ENCODE measurements at places on chromosomes 6 and 20. TPM values are rescaled to one million over a fixed set of nuclear protein-coding genes. Genes with fewer than 3 reads are reported as not detected.

GRCh38 chr6:56193846-56194245 lies 53.5 kb downstream of the COL21A1 start:
- H3K27me3 ChIP-seq = no peaks in the 10 kb centered on the region
- no peak for DNase-seq
- no peak overlapping the region for H3K27ac ChIP-seq
- no peaks in the 10 kb centered on the region for H3K4me1 ChIP-seq
- H3K36me3 ChIP-seq = no peaks in the 10 kb centered on the region

RPS10 gene
- 875 TPM for total RNA-seq

- H3K36me3 ChIP-seq = no peaks in the 10 kb centered on the region
- H3K27me3 ChIP-seq = no peaks in the 10 kb centered on the region
- no peak for DNase-seq
- no peaks in the 10 kb centered on the region for H3K4me1 ChIP-seq
- H3K4me3 ChIP-seq = no peak overlapping the region
- no peak overlapping the region for H3K27ac ChIP-seq
These were observed 83.0 kb upstream of the CITED2 start for GRCh38 chr6:139457476-139457875.

DNA sequence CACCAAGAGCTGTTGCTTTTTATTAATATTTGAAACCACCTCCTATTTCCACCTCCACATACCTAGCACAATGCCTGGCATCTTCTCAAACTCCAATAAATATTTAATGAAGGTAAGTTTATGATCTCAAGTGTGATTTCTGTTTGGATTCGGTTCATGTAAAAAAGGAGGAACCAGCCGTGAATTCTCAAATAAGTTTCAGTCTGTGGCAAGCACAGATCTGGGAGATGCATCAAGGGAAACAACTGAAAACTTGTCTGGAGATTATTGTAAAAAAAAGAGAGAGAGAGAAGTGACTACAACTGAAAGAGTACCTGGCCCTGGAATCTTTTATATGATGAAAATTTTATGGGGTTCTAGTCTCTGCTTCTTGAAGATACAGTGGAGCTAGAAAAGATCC lies 52.8 kb upstream of the PNRC1 start:
- H3K36me3 ChIP-seq = no peaks in the 10 kb centered on the region
- no peak overlapping the region for H3K27ac ChIP-seq
- no peaks in the 10 kb centered on the region for H3K27me3 ChIP-seq
- DNase-seq = no peak

GRCh38 chr6:135319819-135320218 lies 138.7 kb downstream of the MYB start:
- no peaks in the 10 kb centered on the region for H3K27me3 ChIP-seq
- no peak for DNase-seq
- H3K27ac ChIP-seq = no peak overlapping the region
- H3K4me3 ChIP-seq = no peak overlapping the region
- no peaks in the 10 kb centered on the region for H3K4me1 ChIP-seq
- H3K36me3 ChIP-seq = no peaks in the 10 kb centered on the region

- H3K4me1 ChIP-seq = no peaks in the 10 kb centered on the region
- no peaks in the 10 kb centered on the region for H3K36me3 ChIP-seq
- DNase-seq = no peak
- H3K4me3 ChIP-seq = no peak overlapping the region
- no peaks in the 10 kb centered on the region for H3K27me3 ChIP-seq
- H3K27ac ChIP-seq = no peak overlapping the region
These were observed 156.5 kb downstream of the CDK19 start for GRCh38 chr6:110658631-110659211.

- no peaks in the 10 kb centered on the region for H3K4me1 ChIP-seq
- no peaks in the 10 kb centered on the region for H3K27me3 ChIP-seq
- H3K27ac ChIP-seq = no peak overlapping the region
- H3K4me3 ChIP-seq = no peak overlapping the region
- DNase-seq = no peak
- H3K36me3 ChIP-seq = no peaks in the 10 kb centered on the region
These were observed 157.5 kb upstream of the PMEPA1 start for GRCh38 chr20:57867181-57867803.

DNA sequence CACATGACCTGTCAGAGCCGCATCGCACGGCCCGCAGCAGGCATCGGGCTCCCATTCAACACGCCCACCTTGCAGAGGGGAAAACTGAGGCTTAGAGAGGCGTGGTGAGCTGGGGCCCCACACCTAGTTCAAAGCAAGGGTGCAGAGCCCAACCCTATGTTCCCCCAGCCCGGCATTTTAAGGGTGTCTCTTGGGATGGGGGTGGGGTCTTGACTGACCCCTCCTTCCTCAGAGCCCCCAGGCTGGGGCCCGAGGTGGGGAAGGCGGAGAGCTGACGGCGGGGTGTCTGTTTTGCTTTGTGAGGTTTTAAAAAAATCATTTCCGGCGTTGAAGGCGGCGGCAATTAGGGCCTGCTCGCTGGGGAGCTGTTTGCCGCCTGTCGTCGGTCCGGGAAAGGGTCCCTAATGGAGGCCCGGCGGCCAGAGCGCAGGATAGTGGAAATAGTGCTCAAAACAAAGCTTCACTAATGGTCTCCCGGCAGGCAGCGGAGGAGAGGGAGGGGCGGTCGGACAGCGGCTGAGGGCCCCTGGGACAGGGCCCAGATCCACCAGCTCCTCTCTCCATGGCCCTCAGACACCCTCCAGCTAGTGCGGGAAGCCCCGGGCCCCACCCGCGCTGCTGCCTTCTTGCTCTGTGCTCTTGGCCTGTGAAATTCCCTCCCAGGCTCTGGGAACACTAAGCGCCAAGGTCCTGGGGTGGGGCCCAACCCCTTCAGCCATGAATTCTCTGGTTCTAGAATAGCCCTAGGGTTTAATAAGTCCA lies 11.9 kb downstream of the VSTM2L start:
- no peaks in the 10 kb centered on the region for H3K36me3 ChIP-seq
- DNase-seq = peak; percentile 66
- H3K4me3 ChIP-seq = peak overlapping the region; percentile 25

GRCh38 chr6:76124018-76124417 lies 51.6 kb upstream of the IMPG1 start:
- no peak overlapping the region for H3K27ac ChIP-seq
- H3K4me1 ChIP-seq = no peaks in the 10 kb centered on the region
- H3K4me3 ChIP-seq = no peak overlapping the region
- DNase-seq = no peak
- no peaks in the 10 kb centered on the region for H3K27me3 ChIP-seq

DNA sequence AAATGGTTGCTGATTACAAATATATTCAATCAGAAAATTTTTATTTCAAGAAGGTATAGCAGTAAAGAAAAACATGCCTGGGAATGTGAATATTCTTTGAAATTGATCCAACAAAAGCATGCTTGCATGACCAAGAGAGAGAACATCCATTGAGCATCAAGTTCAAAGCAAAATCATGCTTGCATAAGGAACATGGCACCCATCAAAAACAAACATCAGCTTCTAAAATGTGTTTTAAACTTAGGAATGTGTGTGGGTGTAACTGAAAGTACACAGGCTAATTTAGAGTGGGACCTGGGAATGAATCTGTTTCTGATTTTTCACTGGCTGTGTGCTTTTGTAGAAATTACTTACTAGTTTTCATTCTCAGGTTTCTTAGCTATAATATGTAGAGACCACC lies 5.6 kb downstream of the SLC17A5 start:
- no peak overlapping the region for H3K27ac ChIP-seq
- no peak overlapping the region for H3K4me3 ChIP-seq
- H3K27me3 ChIP-seq = no peaks in the 10 kb centered on the region
- peaks cover 7% of the 10 kb centered on the region for H3K36me3 ChIP-seq
- peaks cover 16% of the 10 kb centered on the region for H3K4me1 ChIP-seq
- no peak for DNase-seq

DNA sequence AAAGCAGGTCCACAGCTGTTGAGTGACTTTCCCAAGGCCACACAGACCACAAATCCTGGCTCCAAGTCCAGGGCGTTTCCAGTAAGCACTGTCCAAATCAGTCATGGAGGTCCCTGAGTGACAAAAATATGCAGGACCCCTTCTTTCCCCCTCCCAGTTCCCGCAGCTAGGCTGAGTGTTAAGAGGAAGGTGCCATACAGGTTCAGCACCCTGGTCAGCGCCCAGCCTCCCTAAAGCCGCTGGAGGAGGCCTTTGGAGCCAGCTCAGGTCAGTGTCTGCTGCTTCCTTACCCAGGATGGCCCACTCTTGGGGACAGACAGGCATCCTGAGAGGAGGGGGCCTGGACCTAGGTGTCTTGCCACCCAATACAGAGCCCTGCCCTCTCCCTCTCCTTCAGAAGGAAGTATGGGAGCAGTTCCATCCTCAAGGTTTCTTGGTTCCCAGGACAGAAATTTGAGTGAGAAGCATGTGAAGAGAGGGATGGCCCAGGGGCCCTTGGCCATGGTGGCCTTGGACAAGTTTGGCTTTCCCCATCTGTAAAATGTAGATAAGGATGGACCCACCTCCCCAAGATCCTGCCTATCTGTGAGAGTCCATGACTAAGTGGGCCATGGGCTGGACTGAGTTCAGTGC lies 13.2 kb downstream of the TMEM74B start:
- peaks cover 38% of the 10 kb centered on the region for H3K36me3 ChIP-seq
- no peak overlapping the region for H3K4me3 ChIP-seq
- H3K4me1 ChIP-seq = no peaks in the 10 kb centered on the region
- no peak overlapping the region for H3K27ac ChIP-seq
- H3K27me3 ChIP-seq = no peaks in the 10 kb centered on the region

GRCh38 chr6:54291738-54292137 lies 16.5 kb upstream of the TINAG start:
- no peaks in the 10 kb centered on the region for H3K36me3 ChIP-seq
- H3K4me3 ChIP-seq = no peak overlapping the region
- no peaks in the 10 kb centered on the region for H3K27me3 ChIP-seq
- H3K4me1 ChIP-seq = no peaks in the 10 kb centered on the region
- no peak overlapping the region for H3K27ac ChIP-seq

DNA sequence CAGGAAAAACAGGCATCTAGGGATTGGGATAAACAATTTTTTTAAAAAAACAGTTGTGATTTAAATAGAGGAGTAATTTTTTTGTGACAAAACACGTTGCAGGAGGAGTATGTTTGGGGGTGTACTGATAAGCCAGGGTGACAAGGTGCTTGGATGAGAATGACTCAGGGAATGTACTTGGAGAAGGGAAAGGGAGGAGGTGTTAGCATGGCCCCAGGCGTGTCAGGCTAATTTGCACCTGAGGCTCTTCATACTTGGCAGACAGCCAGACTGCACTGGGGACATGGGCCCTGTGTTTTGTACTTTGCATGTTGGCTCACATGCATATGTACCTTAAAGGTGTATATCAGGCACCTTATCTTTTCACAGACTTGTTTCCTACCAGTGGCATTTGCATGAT lies 22.8 kb downstream of the PANK2 start:
- H3K27me3 ChIP-seq = no peaks in the 10 kb centered on the region
- H3K36me3 ChIP-seq = peaks cover 88% of the 10 kb centered on the region
- no peak for DNase-seq
- H3K27ac ChIP-seq = no peak overlapping the region
- H3K4me3 ChIP-seq = no peak overlapping the region

GSTA3 gene
- not detected for total RNA-seq

GRCh38 chr6:122730775-122731386 lies 48.6 kb upstream of the FABP7 start:
- DNase-seq = no peak
- no peaks in the 10 kb centered on the region for H3K27me3 ChIP-seq
- no peaks in the 10 kb centered on the region for H3K36me3 ChIP-seq
- no peak overlapping the region for H3K27ac ChIP-seq
- H3K4me1 ChIP-seq = peaks cover 3% of the 10 kb centered on the region
- no peak overlapping the region for H3K4me3 ChIP-seq

NTSR1 gene
- total RNA-seq = 0.09 TPM

DNA sequence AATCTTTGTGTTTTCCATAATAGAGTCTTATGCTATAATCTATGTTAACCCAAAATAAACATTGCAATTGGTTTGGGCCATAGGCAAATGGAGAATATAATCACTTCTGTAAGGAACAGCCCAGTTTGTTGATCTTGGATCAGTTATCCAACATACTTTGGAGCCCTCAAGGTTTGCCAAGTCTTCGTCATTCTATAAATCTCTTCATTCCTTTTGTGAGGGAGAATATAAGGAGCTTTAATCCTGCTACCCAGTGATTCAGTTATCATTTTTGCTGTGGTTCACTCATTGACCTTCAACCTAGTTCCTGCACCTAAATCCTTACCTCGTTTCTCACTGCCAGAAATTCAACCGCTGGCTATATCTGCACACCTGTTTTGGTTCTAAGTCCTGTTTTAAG lies 500.3 kb upstream of the PTCHD4 start:
- H3K4me3 ChIP-seq = no peak overlapping the region
- no peak for DNase-seq
- H3K27ac ChIP-seq = no peak overlapping the region

- peak overlapping the region; percentile 61 for H3K27ac ChIP-seq
- H3K36me3 ChIP-seq = no peaks in the 10 kb centered on the region
- peaks cover 36% of the 10 kb centered on the region for H3K4me1 ChIP-seq
- no peaks in the 10 kb centered on the region for H3K27me3 ChIP-seq
These were observed 4.6 kb downstream of the SYTL3 start for GRCh38 chr6:158654498-158654897.

SASH1 gene
- 108 TPM for total RNA-seq

- H3K4me1 ChIP-seq = no peaks in the 10 kb centered on the region
- no peaks in the 10 kb centered on the region for H3K36me3 ChIP-seq
- DNase-seq = no peak
- H3K27me3 ChIP-seq = no peaks in the 10 kb centered on the region
- no peak overlapping the region for H3K4me3 ChIP-seq
- no peak overlapping the region for H3K27ac ChIP-seq
These were observed 57.2 kb upstream of the GPR6 start for GRCh38 chr6:109920911-109921310.

DNA sequence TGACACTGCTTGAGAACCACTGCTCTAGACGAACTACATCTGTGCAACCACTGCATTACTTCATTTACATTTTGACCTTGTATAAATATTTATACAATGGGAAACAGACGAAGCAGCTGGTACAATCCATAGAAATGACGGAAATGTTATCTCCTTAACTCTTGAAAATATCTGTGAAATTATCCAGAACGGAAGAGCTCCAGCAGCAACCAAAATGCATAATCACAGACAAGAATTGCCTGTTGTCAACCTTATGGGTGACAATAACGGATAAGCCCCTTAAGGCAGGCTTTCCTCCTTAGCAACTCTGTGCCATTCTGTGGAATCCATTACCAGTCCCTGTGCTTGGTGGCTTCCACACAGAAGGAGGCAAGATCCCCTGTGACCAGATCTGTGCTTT lies 115.4 kb downstream of the DTNBP1 start:
- no peak for DNase-seq
- H3K4me3 ChIP-seq = no peak overlapping the region
- H3K36me3 ChIP-seq = no peaks in the 10 kb centered on the region
- no peaks in the 10 kb centered on the region for H3K27me3 ChIP-seq
- H3K27ac ChIP-seq = no peak overlapping the region
- H3K4me1 ChIP-seq = peaks cover 15% of the 10 kb centered on the region

BCKDHB gene
- total RNA-seq = 17.6 TPM

GRCh38 chr6:33789550-33789895 lies 593 bp upstream of the LEMD2 start:
- peaks cover 8% of the 10 kb centered on the region for H3K36me3 ChIP-seq
- peak overlapping the region; percentile 85 for H3K4me3 ChIP-seq
- peak; percentile 63 for DNase-seq

Data from upper lobe of right lung (tissue), 1 donor.